Naive thymus-derived CD4-positive, alpha-beta T cell (primary cell): ENCODE measurements at places on chromosomes 13 and 19.

- DNase-seq = no peak
Observed at GRCh38 chr19:51417810-51418157, 342 bp upstream of the SIGLEC10 start.

DNA sequence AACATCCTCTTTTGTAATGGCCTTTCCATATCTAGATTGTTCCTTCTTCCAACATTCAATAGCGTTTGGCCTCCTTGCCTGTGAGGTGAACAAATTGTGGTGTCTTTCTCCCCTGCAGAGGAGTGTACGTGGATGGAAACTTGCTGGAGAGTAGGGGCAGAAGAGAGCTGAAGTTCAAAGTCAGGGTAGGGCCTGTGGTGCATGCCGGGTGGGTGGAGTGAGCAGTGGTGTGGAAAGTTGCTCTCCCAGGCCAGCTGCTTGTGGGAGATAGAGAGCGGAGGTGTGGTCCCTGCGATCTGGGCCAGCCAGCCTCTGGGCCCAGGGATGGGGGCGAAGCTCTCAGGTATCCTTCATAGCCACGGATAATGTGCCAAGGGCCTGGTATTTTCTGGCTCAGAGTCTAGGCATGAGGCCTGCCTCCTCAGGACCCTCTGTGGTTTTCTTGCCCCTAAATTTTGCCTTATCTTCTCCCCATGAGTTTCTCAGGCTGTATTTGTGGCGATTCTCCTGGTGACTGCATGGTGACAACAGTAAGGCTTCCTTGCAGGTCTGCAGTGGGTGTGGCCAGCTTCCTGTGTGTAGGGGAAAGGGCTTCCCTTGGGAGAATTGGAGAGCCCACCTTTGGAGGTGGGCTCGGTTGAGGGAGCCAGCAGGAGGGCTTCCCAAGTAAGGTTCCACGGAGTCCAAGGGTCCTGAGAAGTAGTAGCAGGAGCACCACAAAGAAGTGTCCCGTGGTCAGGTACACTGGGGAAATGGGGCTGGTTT, 6.7 kb downstream of the RGCC start:
- DNase-seq = peak; percentile 27

- no peak for DNase-seq
Observed at GRCh38 chr13:20953245-20953931, 50.8 kb upstream of the XPO4 start.

GRCh38 chr13:30332456-30333143, 25.2 kb upstream of the KATNAL1 start:
- no peak for DNase-seq

- DNase-seq = no peak
Observed at GRCh38 chr13:106701771-106702341, 133.9 kb upstream of the ARGLU1 start.

- DNase-seq = no peak
Observed at GRCh38 chr19:7471696-7472615, 16.9 kb downstream of the PEX11G start.

- DNase-seq = no peak
Observed at GRCh38 chr19:931860-932647, 6.2 kb downstream of the ARID3A start.
